ENCODE measurements at places on chromosomes 7 and 10. TPM values are rescaled to one million over a fixed set of nuclear protein-coding genes. Genes with fewer than 3 reads are reported as not detected.

FAM180A gene
- total RNA-seq, result 3.7 TPM

- peak; percentile 97 for DNase-seq
These were observed 353.4 kb downstream of the FGFR2 start for GRCh38 chr10:121244818-121245217.

GRCh38 chr10:74868392-74868977 lies 42.1 kb downstream of the KAT6B start:
- DNase-seq, result no peak

- no peak for DNase-seq
These were observed 416.9 kb upstream of the MKI67 start for GRCh38 chr10:128543151-128543550.

BAIAP2L1 gene
- total RNA-seq, result 2.9 TPM

GRCh38 chr10:22754296-22754695 lies 39.9 kb upstream of the PIP4K2A start:
- DNase-seq, result no peak

MAT1A gene
- total RNA-seq, result not detected

DNA sequence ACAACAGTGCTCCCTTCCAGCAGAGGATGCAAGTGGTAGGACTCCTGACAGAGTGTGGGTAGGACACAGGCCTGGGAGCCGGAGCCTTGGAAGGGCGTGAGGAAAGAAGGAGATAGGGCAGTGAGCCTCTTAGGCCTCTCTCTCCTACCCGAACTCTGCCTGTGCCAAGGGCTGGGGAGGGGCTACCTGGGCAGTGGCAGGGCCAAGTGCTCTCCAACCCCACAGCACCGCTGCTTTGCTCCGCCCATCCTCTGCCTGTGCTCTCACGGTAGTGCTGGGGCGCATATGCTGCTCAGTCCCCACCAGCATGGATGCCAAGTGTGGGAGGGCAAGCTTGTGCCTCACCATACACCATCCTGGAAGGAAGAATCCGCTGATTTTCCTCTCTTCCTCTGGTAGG lies 7.5 kb downstream of the FAM131B start:
- DNase-seq, result no peak

GPR15LG gene
- not detected for total RNA-seq

DNA sequence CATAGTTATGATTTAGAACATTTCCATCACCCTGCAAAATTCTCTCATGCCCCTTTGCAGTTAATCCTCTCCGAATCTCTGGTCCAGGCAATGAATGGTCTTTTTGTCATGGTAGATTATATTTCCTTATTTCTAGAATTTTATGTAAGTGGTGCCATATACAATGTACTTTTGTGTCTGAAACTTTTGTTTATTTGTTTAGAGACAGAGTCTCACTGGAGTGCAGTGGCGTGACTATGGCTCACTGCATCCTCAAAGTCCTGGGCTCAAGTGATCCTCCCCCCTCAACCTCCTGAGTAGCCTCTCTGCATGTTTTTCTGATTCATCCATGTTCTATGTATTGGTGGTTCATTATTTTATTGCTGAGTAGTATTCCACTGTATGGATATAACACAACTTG lies 23.2 kb upstream of the PDK4 start:
- no peak for DNase-seq

GRCh38 chr7:122155566-122155965 lies 11.5 kb upstream of the AASS start:
- DNase-seq, result no peak

- DNase-seq, result no peak
These were observed 17.0 kb downstream of the TRA2A start for GRCh38 chr7:23514755-23515154.
